Cardiac septum (tissue), 1 donor: ENCODE measurements at places on chromosomes 7 and 10. TPM values are rescaled to one million over a fixed set of nuclear protein-coding genes. Genes with fewer than 3 reads are reported as not detected.

GRCh38 chr10:4834898-4835405, 8.9 kb downstream of the AKR1E2 start:
- no peak for DNase-seq

GRCh38 chr7:72015136-72015535, 397.0 kb downstream of the CALN1 start:
- no peak for DNase-seq

- DNase-seq, result no peak
Measured at GRCh38 chr10:86242761-86243160, 123.8 kb downstream of the GRID1 start.

GRCh38 chr7:130274983-130275591, 8.4 kb downstream of the CPA2 start:
- DNase-seq, result no peak

DNA sequence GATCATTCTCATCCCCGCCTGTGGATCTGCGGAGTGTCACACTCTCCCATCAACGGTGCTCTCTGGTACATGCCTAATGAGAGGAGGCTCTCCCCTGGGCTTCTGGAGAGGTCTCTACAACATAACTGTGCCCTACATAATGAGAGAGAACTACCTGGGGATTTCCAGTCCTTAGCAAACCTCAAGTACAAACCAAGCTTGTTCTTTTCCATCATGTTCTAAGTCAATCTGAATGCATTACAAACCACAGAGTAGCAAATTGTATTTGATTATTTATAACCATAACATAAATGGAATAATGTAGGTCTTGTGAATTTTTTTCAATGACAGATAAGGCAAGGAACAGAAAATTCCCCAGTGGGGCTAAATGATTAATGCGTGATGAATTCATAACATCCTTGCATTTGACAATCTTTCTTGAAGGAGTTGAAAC, 412.4 kb upstream of the NRP1 start:
- DNase-seq, result no peak

DNA sequence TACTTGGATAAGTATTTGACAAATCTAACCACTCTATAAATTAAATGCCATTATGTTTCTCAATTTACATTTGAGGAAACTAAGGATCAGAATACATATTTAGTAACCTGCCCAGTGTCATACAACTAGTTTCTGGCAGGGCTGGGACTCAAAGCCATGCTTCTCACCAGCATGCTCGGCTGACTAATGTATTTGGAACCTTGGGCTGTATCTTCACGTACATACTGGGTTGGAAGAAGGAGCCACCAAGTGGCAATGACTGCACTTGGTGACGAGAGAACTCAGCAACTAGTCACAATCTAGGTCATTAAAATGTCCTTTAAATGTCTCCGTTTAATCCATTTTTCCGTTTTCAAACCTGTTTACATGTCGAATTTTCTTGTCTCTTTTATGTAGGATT, 42.9 kb downstream of the CHRM2 start:
- no peak for DNase-seq

DNA sequence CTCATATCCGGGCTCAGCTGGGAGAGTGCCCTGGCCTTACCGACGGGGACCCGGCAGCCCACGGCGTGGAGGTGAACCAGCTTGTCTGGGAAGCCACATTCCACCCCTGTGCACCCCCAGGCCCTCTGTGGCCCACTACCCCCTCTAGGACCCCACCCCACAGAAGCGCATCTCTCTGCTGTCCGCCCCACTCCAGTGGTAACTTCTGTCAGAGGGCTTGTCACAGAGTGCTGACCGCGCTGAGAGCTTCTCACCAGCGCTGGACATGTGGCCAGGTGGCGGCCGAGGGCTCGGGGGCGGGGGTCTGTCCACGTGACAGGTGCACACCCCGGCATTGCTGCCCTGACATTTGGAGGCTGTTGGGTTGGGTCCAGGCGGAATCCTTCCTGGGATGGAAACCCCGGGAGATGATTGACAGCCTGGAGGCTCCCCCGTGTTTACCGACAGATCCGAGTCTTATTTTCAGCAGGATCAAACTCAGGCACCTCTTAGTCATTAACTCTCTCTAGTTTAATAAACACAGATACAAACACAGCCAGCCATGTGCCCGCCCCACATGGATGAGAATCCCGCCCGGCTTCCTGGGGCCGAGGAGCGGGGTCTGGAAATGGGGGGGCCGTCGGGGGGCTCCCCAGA, 5.1 kb downstream of the ELFN1 start:
- DNase-seq, result peak; percentile 69

Gene AQP1
- 155 TPM for total RNA-seq

Gene CYP3A4
- not detected for total RNA-seq

- no peak for DNase-seq
Measured at GRCh38 chr7:159140170-159140910, 4.3 kb downstream of the VIPR2 start.

GRCh38 chr10:68606918-68607317, 46.8 kb downstream of the TET1 start:
- no peak for DNase-seq

DNA sequence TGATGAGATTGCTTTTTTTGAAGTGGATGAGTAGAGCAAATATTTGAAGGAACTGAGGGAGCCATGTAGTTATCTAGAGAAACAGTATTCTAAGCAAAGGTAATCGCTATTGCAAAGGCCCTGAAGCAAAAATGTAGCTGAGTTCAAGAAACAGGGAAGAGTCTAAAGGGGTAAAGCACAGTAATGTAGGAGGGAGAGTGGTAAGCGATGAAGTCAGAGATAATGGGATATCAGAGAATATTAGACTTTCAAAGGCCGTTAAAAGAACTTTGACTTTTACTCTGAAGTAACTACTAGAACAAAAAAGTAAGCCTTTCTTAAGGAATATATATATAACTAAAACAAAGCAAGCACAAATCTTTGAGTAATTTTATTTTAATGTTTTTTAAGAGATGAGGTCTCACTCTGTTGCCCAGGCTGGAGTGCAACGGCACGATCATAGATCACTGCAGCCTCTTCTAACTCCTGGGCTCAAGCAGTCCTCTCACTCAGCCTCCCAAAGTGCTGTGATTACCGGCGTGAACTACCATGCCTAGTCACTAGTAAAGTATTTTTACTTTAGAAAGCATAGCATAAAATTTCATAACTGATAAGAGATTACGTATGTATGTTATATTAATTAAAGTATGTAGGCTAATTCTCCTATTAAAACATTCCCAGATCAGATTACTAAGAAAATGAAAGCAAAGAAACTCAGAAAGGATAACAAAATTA, 61.7 kb upstream of the OIT3 start:
- no peak for DNase-seq

- no peak for DNase-seq
Measured at GRCh38 chr7:155878250-155878649, 66.0 kb upstream of the SHH start.

- DNase-seq, result no peak
Measured at GRCh38 chr10:95475827-95476468, 85.2 kb downstream of the SORBS1 start.

DNA sequence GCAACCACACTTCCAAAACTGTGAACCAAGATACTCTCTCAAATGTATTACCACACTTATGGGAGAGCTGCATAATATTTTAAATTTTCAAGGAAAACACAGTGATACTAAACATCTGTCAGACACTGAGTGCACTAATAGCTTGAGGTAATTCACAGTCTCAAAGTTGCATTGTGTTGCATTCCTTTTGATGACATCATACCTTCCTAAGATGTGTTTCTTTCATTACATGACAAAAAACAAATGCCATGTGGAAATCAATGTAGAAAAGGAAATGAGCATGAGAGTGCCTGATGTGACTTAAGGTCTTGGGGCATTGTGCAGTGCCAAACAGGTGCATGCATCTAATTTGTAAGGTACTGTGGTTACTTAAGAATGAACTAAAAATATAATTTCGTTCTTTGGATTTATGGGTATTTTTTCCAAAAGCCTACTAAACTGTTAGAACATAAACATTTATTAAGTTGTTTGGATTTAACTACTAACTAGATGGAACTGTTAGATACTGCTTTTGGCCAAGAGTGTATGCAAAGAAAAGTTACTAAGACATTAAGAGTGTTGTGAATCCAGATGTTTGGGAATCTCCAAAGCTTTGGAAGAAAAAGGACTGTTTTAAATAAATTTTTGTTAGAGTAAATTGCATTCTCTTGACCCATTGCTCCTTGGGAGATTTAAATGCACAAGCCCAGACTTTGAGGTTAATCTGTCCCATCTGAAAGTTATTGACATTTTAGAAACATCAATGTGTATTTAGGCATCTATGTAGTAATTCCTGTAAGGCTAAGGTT, 496.2 kb upstream of the SEMA3D start:
- DNase-seq, result no peak

DNA sequence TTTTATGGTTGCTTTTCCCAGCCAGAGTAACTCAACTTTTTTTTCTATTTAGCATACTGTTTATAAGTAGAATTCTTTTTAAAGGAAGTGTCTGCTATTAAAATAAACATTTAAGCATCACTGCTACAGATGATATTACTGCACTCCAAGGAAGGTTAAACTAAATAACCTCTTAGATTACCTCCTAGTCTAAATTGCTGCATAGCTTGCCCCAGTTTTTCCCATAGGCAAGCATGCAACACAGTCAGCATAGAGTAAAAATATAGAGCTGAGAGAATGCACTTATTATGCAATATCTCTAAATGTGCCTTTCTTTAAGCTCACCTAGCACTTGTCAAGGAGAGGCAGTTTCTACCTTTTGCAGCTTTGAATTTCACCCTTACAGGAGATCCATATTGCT, 1392.4 kb upstream of the CELF2 start:
- no peak for DNase-seq

- no peak for DNase-seq
Measured at GRCh38 chr7:40979296-40979695, 723.6 kb downstream of the INHBA start.
